Hematopoietic multipotent progenitor cell treated with erythropoietin and hydrocortisone succinate and interleukin-3 and kit ligand, for 4 days (in vitro differentiated cells): ENCODE measurements at places on chromosomes 4 and X.

GRCh38 chr4:105472871-105473323 is 965 bp downstream of the PPA2 start:
- no peak for DNase-seq

DNA sequence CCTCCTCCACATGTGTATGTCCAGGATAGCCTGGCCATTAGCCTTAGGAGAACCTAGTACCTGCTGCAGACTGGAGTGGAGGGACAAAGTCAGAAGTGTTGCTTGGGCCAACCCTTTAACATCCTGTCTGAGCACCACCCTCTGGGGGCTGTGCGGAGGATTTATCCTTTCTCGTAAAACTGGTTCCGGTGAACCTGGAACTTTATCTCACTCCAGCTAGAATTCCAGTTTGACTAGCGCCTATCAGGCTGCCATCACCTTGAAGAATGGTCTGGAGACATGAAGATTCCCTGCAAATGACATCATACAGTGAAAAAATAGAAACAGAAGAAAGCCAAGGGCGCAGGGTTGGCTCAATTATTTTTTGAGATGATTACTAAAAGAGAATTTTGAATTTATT is 4.0 kb downstream of the TCEAL8 start:
- no peak for DNase-seq

DNA sequence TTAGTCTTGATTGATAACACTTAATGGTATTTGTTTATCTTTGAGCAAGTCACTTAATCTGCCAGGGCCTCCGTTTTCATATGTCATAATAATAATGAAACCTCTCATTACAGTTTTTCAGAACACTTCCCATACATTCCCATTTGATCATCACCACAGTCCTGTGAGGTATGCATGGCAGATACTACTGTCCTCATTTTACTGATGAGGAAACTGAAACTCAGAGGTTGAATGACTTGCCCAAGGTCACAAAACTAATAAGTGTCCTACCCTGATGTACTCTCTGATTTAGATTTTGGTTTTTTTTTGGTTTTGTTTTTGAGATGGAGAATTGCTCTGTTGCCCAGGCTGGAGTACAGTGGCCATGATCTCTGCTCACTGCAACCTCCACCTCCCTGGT is 25.7 kb downstream of the ZFX start:
- no peak for DNase-seq

GRCh38 chrX:98077440-98077839 is 1193.7 kb downstream of the RPA4 start:
- DNase-seq = no peak

- DNase-seq = peak; percentile 61
Observed at GRCh38 chr4:54473798-54474197, 184.0 kb upstream of the KIT start.

GRCh38 chr4:2698504-2698903 is 57.6 kb downstream of the TNIP2 start:
- no peak for DNase-seq

DNA sequence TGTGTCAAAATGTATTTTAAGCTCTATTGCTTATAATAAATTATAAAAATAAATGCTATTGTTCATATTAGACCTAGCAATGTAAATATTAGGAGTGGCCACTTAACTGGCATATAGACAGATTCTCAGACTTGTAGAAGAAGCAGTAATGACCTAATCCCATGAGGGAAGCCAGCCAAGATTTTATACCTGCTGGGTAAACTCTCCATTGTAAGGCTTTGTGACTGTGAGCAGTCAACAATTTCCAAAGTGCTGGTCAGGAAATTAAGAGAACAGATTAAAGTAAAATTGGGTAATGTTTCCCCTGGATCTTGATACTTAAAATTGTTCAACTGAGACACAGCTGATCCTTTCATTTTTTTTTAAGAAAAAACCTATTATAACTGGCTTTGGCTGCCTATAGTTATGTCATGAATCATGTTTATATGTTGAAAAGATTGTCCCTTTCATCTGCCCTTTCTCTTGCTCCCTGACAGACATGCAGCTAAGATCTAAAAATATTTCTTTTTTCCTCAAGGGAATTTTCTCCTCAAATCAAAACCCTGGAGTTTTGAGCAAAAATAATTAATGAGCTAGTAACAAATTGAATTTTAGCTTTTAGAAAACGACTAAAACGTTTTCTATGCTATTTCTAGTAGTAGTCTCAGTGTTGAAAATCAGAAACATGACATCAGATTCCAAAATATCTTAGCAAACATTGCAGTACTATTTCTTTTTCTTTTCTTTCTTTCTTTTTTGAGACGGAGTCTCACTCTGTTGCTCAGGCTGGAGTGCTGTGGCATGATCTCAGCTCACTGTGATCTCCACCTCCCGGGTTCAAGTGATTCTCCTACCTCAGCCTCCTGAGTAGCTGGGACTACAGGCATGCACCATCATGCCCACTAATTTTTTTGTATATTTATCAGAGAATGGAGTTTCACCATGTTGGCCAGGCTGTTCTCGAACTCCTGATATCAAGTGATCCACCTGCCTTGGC is 77.9 kb downstream of the ADGRL3 start:
- DNase-seq = no peak

GRCh38 chr4:89371614-89372013 is 64.0 kb upstream of the GPRIN3 start:
- no peak for DNase-seq

DNA sequence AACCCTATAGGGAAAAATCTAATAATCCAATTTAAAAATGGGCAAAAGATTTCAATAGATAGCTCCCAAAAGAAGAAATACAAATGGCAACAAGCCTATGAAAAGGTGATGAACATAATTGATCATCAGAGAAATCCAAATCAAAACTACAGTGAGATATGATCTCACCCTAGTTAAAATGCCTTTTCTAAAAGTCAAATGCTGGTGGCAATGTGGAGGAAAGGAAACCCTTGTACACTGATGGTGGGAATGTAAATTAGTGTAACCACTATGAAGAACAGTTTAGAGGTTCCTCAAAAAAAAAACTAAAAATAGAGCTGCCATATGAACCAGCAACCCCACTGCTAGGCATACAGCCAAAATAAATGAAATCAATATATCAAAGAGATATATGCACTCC is 44.5 kb downstream of the STPG2 start:
- DNase-seq = peak; percentile 3

- peak; percentile 58 for DNase-seq
Observed at GRCh38 chrX:8815460-8816065, 14.4 kb upstream of the FAM9A start.

GRCh38 chr4:132737344-132737743 is 411.8 kb upstream of the PCDH10 start:
- no peak for DNase-seq

GRCh38 chr4:48051078-48051477 is 34.5 kb downstream of the NIPAL1 start:
- no peak for DNase-seq

DNA sequence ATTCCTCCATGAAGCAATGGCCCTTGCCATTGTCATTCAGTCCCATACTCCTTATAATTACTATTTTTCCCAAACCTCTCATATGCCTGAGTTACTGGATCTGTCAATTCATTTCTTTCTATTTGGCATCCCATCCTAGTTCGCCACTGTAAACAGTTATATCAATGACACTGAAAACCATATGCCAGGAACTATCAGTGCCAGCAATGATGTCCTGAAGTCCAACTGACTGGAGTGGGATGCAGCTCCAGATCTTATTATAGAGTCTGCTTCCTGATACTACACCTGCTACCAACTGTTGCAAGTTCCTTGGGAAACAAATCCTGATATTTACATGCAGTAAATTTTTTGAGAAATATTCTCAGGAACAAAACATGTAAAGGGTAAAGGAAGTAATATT is 27.0 kb upstream of the BANK1 start:
- DNase-seq = no peak

GRCh38 chr4:146159384-146160058 is 16.0 kb upstream of the LSM6 start:
- no peak for DNase-seq
